Activated T-cell treated with anti-CD3 and anti-CD28 coated beads for 48 hours (primary cell): ENCODE measurements at places on chromosomes 6 and 20.

DNA sequence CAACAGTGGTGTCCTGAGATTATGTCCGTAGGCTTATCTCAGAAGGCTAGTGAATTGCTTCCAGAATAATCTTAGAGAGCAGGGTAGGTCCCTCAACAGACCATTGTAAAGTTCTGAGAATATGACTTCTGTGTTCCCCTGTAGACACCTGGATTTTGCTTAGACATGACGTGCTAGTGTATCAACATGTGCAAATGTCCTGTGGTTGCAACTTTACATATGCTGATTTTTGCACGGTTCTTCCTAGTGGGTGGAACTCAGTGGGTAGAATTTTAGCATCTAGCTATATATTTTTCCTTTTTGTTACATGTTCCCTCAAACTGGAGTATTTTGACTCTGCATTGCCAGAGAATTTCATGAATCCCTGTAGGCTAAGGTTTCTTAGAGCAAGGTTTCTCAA, 459.2 kb downstream of the RNF144B start:
- no peak for DNase-seq

GRCh38 chr6:4258733-4259132, 123.4 kb upstream of the ECI2 start:
- no peak for DNase-seq

DNA sequence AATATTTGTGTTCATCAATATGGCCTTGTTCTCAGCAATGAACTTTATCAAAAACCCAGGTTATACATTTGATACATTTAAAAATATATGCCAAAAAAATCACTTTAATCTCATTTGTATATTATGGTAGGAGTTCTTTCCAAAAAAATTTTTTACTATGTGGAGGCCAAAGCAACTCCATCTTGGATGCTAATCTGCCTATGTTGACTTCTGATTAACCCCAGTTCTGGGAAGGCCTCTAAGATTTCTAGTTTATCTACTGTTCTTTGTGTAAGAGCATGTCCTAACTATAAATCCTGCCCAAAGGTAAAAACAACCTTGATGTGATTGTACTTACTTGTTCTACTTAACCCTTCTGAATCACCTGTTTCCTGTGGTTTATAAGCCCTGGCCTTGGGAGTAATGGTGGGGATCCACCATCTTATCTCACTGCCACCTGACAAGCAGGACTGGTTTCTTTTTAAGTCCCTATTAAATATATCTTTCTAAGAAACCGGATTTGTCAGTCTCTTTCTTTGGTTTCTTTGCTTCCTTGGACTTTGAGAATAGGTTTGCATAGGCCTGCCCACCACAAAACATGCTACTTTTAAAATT, 46.7 kb downstream of the RNGTT start:
- DNase-seq, result no peak

GRCh38 chr6:63807056-63807455, 171.5 kb downstream of the PHF3 start:
- no peak for DNase-seq

DNA sequence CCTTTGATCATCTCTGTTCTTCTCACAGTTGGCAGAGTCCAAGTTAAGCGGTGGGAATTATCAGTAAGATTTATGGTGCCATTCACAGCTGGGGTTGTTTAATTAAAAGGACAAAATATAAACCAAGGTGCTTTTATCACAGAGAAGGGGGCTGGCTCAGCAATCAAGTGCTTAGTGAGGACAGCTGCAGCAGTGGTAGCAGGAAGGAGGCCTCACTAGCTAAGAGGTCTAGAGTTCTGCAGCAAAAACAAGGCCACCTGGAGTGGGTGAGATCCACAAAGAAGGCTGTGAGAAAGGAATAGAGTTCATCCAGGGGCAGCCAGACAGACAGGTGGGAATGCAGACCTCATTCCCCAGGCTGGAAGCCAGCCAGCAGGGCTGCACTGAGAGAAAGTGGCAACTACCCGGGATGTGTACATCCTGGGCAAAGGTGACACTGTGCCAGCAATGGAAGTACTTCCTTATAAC, 37.1 kb downstream of the PIGU start:
- no peak for DNase-seq

DNA sequence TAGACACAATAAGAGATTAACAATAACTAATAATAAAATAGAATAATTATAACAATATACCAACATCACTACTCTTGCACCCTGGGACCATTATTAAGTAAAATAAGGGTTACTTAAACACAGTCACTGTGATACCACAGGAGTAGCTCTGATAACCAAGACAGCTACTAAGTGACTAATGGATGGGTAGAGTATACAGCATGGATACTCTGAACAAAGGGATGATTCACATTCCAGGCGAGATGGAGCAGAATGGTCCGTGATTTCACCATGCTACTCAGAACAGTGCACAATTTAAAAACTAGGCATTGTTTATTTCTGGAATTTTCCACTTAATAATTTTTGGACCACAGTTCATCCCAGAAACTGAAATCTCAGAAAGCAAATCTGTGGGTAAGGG, 80.0 kb upstream of the FUT9 start:
- DNase-seq, result no peak

GRCh38 chr6:75331151-75331550, 46.6 kb upstream of the TMEM30A start:
- DNase-seq, result no peak

GRCh38 chr6:39524007-39524406, 201.2 kb downstream of the KIF6 start:
- DNase-seq, result no peak

DNA sequence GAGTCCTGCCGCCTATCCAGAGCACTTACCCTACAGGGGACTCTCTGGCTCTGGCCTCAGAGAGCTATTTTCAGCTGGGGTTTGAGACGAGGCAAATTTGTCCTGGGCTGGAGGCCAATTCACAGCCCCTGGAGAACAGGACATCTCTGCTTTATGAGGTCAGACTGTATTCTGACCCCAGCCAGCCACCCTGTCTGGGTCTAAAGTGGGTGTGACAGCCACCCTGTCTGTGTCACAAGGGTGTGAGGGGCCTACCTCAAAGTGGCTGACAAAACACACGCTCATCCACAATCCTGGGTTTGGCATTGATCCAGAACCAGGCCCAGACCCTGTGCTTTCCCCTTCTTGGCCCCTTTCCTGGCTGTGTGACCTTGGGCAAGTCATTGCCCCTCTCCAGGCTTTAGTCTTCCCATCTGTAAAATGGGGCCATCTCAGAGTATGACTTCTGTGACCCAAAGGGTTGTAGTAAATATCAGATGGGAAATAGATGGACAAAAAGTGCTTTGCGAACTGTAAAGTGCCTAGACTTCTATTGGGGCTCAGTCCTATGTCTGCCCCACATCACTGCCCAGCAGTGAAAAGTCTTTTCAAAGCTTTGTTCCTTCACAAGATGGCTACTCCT, 44.1 kb upstream of the TGM2 start:
- no peak for DNase-seq

- DNase-seq, result no peak
These were observed 3.5 kb upstream of the ADAM33 start for GRCh38 chr20:3685341-3685740.

DNA sequence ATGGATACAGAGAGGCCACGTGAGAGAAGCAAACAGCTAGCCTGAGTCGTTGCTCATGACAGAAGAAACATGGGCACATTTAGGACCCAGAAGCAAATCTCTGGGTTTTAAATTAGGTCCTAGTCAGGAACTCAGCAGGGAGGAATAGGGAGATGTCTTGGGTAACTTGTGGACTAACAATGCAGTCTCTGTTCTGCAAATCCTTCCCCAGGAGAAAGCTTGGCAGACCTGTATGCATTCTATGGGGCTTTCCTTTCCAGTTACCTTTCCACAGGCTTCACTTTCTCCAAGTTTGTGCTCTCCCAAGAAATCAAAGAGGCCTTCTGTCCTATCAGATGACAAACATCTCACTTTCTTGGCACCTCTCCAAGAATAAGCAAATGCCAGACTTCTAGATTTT, 47.2 kb upstream of the PLCB4 start:
- no peak for DNase-seq

DNA sequence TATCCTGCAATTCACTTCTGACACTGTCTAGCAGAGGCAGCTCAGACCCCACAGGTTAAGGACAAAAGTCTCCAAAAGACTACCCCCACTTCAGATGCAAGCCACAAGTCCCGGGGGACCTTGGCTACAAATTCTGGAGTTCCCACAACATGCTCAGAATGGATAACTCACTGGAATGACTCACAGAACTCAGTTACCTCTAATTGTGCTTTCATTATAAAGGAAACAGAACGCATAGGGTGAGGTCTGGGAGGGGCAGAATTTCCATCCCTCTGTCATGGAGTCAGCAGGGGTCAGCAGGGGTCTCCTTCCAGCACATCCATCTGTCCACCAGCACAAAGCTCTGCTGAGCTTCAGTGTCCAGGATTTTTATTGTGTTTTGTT, 184.2 kb downstream of the CDH4 start:
- DNase-seq, result no peak

GRCh38 chr6:43383021-43383667, 13.7 kb upstream of the ZNF318 start:
- DNase-seq, result no peak

DNA sequence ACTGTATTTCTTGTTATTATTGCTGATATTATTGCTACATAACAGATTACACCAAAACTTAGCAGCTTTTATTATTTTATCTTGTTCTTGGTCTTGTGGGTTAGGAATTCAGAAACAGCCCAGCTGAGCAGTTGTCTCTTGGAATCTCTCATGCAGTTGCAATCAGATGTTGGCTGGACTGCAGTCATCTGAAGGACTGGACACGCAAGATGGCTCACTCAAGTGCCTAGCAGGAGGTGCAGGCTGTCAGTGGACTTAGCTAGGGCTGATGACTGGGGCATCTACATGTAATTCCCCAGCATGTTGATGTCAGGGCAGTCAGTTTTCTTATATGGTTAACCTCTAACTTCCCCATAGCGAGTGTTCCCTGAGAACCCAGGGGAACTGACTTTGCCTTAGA, 128.6 kb upstream of the PLCB4 start:
- no peak for DNase-seq

GRCh38 chr6:110514818-110515217, 38.4 kb upstream of the SLC22A16 start:
- DNase-seq, result no peak

DNA sequence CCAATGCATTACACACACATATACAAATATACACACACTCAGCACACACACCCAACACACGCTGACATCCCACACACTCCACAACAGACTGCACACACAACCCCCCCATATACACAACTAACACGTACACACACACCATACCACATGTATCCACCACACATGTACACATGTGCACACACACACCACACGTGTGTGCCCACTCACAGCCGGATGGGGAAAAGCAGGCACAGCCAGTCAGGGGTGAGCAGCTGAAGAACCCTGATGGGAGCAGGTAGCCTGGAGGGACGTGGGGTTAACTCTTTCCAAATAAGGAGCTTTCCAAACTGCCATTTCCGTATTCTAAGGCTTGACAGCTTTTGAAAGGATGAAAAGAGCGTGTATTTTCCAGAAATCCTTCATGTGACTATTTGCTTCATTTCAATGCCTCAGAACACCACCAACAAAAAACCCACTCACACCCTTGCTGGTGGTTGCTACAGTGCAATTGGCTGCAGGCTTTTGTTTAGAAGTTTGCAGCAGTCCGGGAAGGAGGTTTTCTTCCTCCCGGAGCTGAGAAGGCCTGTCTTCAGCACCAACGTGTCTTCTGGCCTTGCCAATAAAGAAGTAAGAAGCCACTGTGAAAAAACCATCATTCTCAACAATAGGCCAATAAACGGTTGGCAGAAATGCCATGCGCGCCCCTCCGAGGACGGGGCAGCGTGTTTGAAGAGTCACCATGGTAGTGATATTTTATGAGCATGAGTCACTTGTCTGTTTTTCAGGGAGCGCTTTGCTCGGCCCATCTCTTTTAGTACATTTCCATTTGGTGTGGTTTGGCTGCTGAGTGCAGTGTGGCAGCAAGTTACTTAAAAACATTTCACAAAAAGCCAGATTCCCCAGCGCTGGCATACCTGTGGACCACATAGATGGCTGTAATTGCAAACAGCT, 131.3 kb upstream of the GMDS start:
- no peak for DNase-seq

GRCh38 chr6:108677894-108678293, 117.2 kb downstream of the FOXO3 start:
- no peak for DNase-seq

GRCh38 chr6:161578478-161578877, 304.6 kb upstream of the AGPAT4 start:
- DNase-seq, result no peak

DNA sequence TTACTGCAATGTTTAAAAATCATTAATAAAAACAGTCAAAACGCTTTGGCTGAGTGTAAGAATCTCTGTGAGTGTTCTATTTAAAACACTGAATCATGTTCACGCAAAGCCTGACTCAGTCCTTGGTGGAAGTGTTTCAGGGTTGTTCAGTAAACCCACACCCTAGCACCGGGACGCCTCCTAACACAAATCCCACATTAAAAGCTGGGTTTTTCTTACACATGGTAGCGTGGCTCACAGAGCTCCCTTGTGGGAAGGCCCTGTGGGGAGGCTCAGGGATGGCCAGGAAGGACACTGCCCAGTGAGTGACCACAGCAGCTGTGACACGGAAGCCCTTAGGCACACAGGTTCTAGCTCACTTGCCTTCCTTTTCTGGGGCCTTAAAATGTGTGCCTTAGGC, 80.2 kb downstream of the GMPR start:
- peak; percentile 18 for DNase-seq

- peak; percentile 66 for DNase-seq
These were observed 231.8 kb downstream of the BCKDHB start for GRCh38 chr6:80338201-80338836.

DNA sequence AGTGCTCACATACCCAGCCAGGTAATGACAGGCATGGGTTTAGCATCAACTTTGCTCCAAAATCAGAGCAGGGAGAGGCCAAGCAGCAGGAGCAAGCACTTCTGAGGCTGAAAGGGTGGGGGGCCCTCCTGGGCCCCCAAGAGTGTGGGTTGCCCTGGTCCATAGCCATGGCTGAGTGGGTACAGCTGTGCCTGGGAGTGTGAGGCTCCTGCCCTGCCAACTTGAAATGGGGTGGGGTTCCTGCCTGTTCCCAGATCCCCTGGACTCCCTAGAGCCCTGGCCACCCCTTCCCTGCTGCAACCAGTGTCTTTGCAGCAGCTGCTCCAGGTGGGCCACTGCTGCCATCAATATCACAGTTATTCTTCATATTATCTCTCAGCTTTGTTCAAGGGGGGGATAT, 1224.2 kb upstream of the GJE1 start:
- no peak for DNase-seq

DNA sequence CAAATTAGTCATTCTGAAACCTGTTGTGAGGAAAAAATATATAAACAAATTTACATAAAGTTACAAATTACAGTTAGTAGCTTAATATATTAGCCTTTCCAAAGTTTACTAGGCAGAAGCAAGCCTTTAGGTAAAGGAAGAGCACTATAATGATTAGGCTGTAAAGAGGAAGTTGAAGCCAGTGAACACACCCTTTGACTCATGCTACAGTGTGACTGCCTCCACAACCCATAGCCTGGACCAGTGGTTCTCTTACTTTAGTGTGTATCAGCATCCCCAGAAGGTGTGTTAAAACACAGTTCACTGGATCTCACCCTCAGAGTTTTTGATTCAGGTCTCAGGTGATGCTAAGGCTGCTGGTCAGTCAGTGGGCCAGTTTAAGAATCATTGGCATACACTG, 91.4 kb upstream of the DEFB112 start:
- DNase-seq, result no peak
